ENCODE measurements at places on chromosomes 11 and 22.

GRCh38 chr11:103413266-103413888 is 304.2 kb downstream of the DYNC2H1 start:
- DNase-seq, result no peak

GRCh38 chr11:57788703-57789088 is 27.1 kb downstream of the CTNND1 start:
- no peak for DNase-seq

GRCh38 chr22:49666146-49666809 is 161.4 kb downstream of the BRD1 start:
- no peak for DNase-seq

- no peak for DNase-seq
These were observed 352.5 kb downstream of the TBC1D22A start for GRCh38 chr22:47114813-47115517.

DNA sequence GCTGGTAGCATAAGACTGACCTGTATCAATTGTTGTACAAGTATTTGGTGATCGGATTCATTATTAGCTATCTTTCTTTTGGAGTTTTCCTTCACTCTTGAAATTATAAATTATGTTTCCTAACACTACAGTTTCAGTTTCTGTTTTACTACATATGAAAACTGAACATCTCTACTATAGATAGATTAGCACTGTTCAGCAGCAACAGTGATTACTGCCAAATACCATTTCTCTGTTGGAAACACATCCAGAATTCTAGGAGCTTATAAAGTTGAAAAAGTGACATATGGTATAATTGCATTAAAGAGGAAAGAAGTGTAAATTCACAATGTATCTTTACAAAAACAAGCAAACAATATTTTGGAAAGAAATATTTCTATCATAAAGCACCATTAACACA is 118.5 kb upstream of the GRIA4 start:
- no peak for DNase-seq

DNA sequence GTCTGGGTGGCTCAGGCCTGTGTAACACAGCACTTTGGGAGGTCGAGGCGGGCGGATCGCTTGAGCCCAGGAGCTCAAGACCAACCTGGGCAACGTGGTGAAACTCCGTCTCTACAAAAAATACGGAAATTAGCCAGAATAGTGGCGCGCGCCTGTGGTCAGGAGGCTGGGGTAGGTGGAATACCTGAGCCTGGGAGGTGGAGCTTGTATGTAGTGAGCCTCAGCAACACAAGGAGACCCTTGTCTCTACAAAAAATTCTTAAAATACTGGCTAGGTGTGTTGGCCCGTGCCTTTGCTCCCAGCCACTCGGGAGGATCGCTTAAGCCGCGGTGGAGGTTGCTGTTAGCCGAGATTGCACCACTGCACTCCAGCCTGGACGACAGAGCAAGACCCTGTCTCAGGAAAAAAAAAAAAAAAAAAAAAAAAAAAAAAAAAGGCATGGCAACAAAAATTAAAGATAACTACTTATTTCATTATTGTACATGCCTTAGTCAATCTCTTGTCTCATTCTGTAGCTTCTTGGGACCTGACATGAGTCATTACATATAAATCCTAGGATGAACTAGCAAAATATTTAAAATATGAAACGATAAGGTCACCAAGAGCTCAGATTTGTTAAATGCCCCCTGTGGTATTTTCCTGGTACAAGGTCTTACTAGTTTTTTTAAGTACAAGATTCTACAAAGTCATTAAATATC is 1.1 kb downstream of the TAF1D start:
- no peak for DNase-seq

DNA sequence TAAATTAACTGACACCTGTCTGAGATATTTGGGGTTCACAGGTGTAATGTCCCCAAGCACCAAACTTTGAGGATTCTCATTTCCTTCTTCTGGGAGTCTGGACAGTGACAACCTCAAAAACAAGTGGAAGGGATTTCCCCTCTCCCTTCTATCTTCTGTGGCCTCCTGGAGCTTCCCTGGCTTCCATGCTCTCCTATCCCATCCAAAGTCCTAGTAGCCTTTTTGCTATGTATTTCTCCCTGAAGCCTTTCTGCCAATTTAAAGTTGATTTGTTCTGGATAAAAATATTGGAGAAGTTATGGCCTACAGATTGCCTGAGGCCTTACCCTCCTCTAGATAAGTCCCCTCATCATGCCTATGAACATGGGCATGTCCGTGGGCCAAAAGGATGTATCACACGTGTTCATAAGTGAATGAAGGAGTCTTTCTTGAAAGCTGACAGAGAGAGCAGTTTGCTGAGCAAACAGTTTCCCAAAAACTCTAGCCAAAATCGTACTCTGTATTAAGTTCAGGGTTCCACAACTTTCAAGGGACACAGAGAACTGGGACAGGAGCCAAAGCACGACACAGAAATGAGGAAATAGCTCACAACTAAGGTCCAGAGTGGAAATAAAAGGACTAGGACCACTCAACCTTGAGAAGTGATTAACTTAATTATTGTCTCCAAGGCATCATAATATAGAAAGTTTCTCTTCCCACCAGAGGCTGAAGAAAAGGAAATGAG is 6.7 kb downstream of the HEPACAM start:
- no peak for DNase-seq

- no peak for DNase-seq
These were observed 2.6 kb downstream of the MTMR3 start for GRCh38 chr22:29885610-29886009.

GRCh38 chr11:77386178-77386577 is 84.7 kb upstream of the GDPD4 start:
- DNase-seq, result no peak

GRCh38 chr11:70703141-70704064 is 305.1 kb downstream of the CTTN start:
- no peak for DNase-seq

Measured in skeletal muscle cell (primary cell).